Cardiac septum (tissue), 1 donor: ENCODE measurements at places on chromosomes 12 and 14. TPM values are rescaled to one million over a fixed set of nuclear protein-coding genes. Genes with fewer than 3 reads are reported as not detected.

GRCh38 chr12:94099632-94100031 lies 48.7 kb upstream of the PLXNC1 start:
- DNase-seq = no peak

- no peak for DNase-seq
Measured at GRCh38 chr14:78631551-78631950, 461.4 kb downstream of the NRXN3 start.

DNA sequence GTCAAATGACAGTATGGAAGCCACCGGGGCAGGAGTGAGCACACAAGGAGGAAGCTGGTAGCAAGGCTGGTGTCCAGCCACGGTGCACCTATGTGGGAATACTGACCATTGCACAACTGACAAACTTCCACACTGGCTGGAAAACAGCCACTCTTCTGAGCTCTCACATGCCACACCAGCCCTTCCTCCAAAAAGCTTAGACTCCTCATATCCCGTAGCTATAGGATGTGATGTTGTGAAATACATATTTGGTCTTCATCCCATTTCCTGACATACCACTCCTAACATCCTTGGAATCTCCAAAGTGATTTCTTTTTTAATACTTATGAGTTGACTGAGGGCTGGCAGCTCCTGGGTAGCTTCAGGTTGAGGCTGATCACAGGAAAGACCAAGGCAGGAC lies 103.6 kb downstream of the NTF3 start:
- no peak for DNase-seq

GRCh38 chr12:19120795-19121194 lies 8.7 kb upstream of the PLEKHA5 start:
- no peak for DNase-seq

- peak; percentile 98 for DNase-seq
Measured at GRCh38 chr12:56636675-56637540, 6.8 kb upstream of the BAZ2A start.

GRCh38 chr12:5864301-5864700 lies 80.8 kb downstream of the ANO2 start:
- DNase-seq = no peak

DNA sequence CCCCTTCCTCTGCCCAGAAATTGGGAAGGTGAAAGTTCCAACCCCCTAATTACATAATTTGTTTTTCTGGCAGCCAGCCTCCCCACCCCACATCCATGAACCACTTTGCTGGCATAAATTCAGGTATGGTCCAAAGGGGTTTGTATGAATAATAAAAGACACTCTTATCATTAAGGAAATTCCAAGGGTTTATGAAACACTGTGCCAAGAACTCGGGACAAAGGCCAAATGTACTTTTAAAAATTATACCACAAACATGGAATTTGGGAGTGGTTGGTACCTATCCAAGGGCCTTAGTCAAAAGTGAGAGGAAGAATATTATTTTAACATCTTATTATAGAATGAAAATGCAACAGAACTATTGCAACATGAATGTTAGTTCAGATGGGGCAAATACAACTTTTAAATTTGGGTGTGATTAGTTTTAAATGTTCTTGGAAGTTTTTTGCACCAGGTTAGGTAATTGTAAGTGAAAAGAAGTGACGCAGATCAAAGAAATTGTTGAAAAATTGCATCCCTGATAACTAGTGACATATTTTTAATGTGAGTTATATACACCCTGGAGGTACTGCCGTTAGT lies 217.8 kb downstream of the TMEM117 start:
- DNase-seq = no peak

DNA sequence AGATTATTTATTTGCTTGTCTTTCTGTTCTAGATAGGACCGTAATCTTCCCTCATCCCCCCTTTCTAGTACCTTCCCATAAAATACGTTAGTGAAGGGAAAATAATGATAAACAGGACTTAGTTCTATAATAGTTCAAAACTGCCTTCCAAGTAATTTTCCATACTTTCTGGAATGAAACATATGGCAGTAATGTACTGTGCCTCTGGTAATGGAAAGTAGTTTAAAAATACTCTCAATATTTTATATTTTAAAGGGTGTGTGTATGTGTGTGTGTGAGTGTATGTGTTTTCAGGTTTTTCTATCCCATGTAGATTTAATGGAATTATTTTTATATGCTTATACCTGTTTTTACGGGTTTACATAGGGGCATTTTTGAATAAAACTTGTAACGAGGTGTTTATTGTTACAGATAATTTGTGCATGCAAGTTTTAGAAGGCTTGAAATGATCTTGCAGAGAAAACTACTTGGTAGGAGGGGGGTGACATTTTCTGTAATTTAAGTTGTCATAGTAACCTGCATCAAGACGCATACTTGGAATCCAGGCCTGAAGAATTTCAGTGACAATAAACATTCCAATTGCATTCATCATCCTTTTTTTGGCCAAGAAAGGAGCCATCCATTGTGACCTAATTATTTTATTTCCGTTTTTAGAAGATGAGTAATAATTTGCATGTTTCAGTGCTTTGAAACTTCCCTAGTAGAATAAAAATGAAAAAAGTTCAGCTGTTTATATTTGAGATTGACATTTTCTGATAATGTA lies 38.9 kb downstream of the RASSF8 start:
- no peak for DNase-seq

DNA sequence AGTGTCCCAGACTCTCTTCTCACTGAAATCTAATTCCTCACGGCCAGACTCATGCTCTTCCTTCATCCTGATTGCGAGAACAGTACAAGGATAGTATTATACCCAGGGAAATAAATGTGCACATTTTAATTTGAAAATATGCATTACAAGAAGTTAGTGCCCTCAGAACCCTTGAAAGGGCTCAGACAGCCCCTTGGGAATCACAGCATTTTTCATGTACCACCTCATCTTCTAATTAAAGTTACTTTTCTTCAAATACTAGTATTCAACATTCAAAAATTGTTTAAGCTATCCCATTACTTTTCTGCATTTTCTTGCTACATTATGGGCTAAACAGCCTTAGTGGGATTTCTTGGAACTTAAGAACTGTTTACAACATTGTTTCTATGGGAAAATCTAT lies 1.7 kb upstream of the APPL2 start:
- DNase-seq = no peak

DNA sequence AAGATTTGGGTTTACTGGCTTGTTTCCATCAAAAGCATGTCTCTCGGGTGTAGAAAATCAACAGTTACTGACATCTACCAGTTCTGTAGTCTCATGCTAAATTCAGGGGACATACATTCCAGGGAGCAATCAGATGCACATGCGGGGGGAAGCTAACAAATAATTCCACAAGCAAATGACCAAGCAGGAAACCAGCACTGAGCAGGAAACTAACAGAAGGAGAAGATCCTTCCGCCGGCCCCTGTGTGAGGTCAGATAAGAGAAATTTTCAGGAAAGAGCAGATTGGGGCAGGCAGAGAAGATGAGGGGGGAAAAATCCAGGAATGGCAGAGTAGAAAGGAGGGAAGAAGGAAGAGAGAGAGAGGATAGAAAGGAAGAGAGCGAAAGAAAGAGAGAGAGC lies 127.6 kb upstream of the TMCC3 start:
- no peak for DNase-seq

GRCh38 chr12:6699259-6699988 lies 1.2 kb downstream of the PIANP start:
- no peak for DNase-seq

CMA1 gene
- total RNA-seq = 0.46 TPM

DLK1 gene
- 1.2 TPM for total RNA-seq

TEX22 gene
- total RNA-seq = 0.46 TPM

SLC38A4 gene
- not detected for total RNA-seq

CCDC197 gene
- total RNA-seq = 3.4 TPM
